ENCODE measurements at places on chromosomes 6 and 20.

GRCh38 chr6:45931232-45931631 is 84.4 kb downstream of the CLIC5 start:
- no peak for ATAC-seq

- ATAC-seq, result no peak
These were observed 591 bp upstream of the DCBLD1 start for GRCh38 chr6:117481926-117482239.

- no peak for ATAC-seq
These were observed 12.2 kb downstream of the DLL1 start for GRCh38 chr6:170278743-170279094.

DNA sequence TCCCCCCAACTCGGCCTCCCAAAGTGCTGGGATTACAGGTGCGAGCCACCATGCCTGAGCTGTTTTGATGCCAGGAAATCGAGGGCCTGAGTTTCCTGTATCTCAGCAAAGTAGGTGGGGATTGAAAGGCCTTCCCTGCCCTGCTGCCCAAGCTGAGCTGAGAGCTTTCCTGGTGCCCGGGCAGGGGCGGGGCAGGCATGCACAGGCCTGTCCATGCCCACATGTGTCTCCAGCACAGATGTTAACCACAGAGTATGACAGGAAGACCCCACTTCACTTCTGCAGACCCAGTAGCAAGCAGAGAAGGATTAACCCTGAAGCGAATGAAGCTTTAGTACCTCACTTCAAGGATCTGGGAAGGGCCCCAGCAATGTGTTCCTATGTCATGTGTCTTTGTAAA is 66.0 kb downstream of the GPR6 start:
- ATAC-seq, result no peak

All from stimulated activated memory B cell treated with anti-CD40 and anti-IgM and Interleukin-4, amounts not matched to agents 10 μg/mL and 1 μg/mL and 100 μg/mL, for 72 hours (primary cell).